ENCODE measurements at places on chromosomes 1 and 21. TPM values are rescaled to one million over a fixed set of nuclear protein-coding genes. Genes with fewer than 3 reads are reported as not detected.

AKR7A3 gene
- 0.37 TPM for total RNA-seq

EDN2 gene
- not detected for total RNA-seq

SPAG17 gene
- under 0.01 TPM for total RNA-seq

OR2L2 gene
- total RNA-seq, result under 0.01 TPM

NECTIN4 gene
- 0.37 TPM for total RNA-seq

KRTAP20-4 gene
- total RNA-seq, result not detected

C1QA gene
- total RNA-seq, result not detected

KRTAP19-3 gene
- total RNA-seq, result not detected

ZNF692 gene
- total RNA-seq, result 7.3 TPM

APCS gene
- not detected for total RNA-seq

ZFP69B gene
- total RNA-seq, result 1.2 TPM

CIART gene
- 3.0 TPM for total RNA-seq

CDC7 gene
- total RNA-seq, result 3.3 TPM

PLXNA2 gene
- 1.1 TPM for total RNA-seq

C8B gene
- total RNA-seq, result not detected

DNASE2B gene
- not detected for total RNA-seq

LCE1E gene
- total RNA-seq, result not detected

ARHGEF16 gene
- total RNA-seq, result under 0.01 TPM

SH2D5 gene
- total RNA-seq, result 2.4 TPM

PRPF38A gene
- total RNA-seq, result 7.5 TPM

PFDN2 gene
- total RNA-seq, result 39.5 TPM

SLFNL1 gene
- 0.28 TPM for total RNA-seq

LDLRAP1 gene
- 15.0 TPM for total RNA-seq

ILDR2 gene
- under 0.01 TPM for total RNA-seq

RNF186 gene
- not detected for total RNA-seq

REN gene
- total RNA-seq, result 0.28 TPM

YOD1 gene
- 4.6 TPM for total RNA-seq

TNFRSF18 gene
- not detected for total RNA-seq

SUSD4 gene
- total RNA-seq, result 0.14 TPM

SLC25A33 gene
- total RNA-seq, result 4.0 TPM
